ENCODE measurements at places on chromosomes 7 and 10.

- peaks cover 8% of the 10 kb centered on the region for H3K4me1 ChIP-seq
- H3K4me3 ChIP-seq, result no peak overlapping the region
- no peaks in the 10 kb centered on the region for H3K27me3 ChIP-seq
Measured at GRCh38 chr7:47905076-47905920, 43.0 kb downstream of the PKD1L1 start.

DNA sequence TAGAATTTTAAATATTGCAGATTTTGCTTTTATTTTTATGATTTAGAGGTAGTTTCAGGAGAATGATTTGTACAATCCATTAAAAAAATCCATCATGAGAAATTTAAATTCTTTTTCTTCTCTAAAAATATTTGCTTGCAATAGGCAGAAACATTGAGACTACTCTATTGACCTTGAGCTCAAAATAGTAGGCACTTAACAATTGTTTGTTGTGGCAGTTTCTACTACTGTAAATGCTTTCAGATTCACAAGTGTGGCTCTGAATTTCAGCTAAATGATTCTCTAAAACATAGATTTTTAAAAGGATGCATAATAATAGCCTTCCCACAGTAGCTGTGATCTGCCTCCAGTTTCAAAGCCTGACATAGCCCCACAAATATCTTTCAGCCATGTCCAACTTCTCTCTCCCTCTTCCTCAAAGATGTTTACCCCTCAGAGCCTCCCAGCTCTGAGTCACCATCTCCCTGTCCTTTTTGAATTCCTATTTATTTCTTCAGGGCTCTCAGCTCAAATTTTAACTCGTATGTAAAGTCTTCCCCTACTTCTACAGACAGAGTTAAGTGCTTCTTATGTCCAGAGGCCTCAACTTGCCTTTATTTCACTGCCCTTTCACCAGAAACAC is 160.5 kb downstream of the AOAH start:
- peaks cover 8% of the 10 kb centered on the region for H3K4me1 ChIP-seq
- no peak overlapping the region for H3K27ac ChIP-seq
- H3K4me3 ChIP-seq, result no peak overlapping the region
- H3K27me3 ChIP-seq, result no peaks in the 10 kb centered on the region
- no peak for DNase-seq

GRCh38 chr7:105496521-105496920 is 25.6 kb downstream of the PUS7 start:
- H3K4me3 ChIP-seq, result no peak overlapping the region
- peaks cover 17% of the 10 kb centered on the region for H3K36me3 ChIP-seq
- DNase-seq, result no peak
- H3K27ac ChIP-seq, result no peak overlapping the region

DNA sequence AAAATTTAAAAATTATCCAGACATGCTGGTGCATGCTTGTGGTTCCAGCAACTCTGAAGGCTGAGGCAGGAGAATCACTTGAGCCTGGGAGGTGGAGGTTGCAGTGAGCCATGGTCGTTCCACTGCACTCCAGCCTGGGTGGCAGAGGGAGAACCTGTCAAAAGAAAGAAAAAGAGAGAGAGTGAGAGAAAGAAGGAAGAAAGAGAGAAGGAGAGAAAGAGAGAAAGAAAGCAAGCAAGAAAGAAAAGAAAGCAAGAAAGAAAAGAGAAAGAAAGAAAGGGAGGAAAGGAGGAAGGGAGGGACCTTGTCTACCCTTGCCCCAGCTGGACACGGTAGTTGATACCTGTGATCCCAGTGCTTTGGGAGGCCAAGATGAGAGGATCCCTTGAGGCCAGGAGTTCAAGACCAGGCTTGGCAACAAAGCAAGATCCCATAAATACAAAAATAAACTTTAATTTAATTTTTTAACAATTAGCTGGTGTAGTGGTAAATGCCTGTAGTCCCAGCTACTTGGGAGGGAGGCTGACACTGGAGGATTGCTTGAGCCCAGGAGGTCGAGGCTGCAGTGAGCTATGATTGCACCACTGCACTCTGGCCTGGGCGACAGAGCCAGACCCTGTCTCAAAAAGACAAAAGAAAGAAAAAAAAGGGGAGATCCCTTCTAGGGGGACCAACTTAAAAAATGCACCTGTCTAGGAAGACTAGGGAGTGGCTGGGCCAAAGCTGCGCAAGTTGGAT is 9.2 kb downstream of the NYAP1 start:
- H3K27me3 ChIP-seq, result no peaks in the 10 kb centered on the region
- H3K27ac ChIP-seq, result no peak overlapping the region
- H3K36me3 ChIP-seq, result no peaks in the 10 kb centered on the region
- peaks cover 13% of the 10 kb centered on the region for H3K4me1 ChIP-seq
- no peak for DNase-seq
- H3K4me3 ChIP-seq, result peak overlapping the region; percentile 66

- DNase-seq, result no peak
- no peak overlapping the region for H3K27ac ChIP-seq
- no peak overlapping the region for H3K4me3 ChIP-seq
- peaks cover 37% of the 10 kb centered on the region for H3K36me3 ChIP-seq
Measured at GRCh38 chr7:94575646-94576045, 66.0 kb downstream of the CASD1 start.

GRCh38 chr7:31102151-31102972 is 50.3 kb downstream of the ADCYAP1R1 start:
- peaks cover 49% of the 10 kb centered on the region for H3K27me3 ChIP-seq
- no peaks in the 10 kb centered on the region for H3K4me1 ChIP-seq
- no peak for DNase-seq
- no peak overlapping the region for H3K27ac ChIP-seq
- no peaks in the 10 kb centered on the region for H3K36me3 ChIP-seq

DNA sequence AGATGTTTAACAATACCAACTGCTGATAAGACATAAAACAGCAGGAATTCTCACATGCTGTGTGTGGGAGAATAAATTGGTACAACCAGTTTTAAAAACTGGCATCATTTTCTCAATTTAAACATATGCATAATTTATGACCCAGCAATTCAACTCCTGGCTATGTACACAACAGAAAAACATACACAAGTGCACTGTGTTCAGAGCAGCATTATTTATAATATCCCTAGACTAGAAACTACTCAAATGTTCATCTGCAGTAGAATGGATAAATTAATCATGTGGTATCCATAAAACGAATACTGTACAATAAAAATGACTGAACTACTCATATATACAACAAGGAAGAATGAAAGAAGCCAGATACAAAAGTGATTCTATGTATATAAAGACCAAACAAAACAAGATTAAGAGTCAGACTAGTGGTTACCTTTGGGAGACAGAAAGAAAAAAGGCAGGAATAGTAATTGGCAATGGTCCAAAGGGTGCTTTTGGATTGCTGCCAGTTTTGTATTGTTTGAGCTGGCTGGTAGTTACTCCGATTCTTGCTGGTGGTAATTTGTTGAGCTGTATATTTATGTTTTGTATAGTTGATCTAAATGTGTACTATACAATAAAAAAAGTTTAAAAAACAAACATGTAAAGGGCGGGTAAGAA is 306.0 kb downstream of the TFEC start:
- no peak for DNase-seq
- no peak overlapping the region for H3K4me3 ChIP-seq
- no peaks in the 10 kb centered on the region for H3K4me1 ChIP-seq
- no peaks in the 10 kb centered on the region for H3K27me3 ChIP-seq
- no peak overlapping the region for H3K27ac ChIP-seq
- H3K36me3 ChIP-seq, result no peaks in the 10 kb centered on the region

DNA sequence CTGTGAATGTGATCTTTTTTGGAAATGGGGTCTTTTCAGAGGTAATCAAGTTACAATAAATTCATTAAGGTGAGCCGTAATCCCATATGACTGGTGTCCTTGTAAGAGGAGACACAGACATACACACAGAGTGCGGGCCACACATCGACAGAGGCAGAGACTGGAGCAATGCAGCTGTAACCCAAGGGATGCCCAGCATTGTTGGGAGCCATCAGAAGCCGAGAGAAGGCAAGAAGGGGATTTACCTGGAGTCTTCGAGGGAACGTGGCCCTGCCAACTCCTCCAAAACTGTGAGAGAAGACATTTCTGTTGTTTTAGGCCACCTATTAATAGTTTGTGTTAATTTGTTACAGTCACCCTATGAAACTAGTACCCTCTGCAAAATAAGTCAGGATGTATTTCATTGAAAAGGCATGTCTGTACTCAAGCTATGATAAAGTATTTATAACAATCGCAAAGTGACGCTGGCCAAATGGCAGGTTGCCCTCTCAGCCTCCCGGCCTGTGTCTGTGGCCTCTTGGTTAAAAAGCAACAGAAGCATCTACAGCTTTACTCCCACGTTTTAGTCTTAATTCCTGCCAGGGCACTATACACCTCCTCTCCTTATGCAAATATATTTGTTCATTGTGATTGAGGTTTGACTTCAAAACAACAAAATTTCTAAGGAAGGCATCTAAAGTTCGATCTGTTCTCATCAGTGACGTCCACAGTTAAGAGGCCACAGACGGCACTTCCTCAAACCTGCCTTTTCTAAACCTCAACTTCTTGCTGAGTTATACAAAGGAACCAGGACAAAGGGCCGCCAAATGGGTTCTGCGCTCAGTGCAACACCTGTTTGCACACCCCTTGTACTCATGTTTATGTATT is 46.8 kb downstream of the HIPK2 start:
- peak overlapping the region; percentile 19 for H3K4me3 ChIP-seq
- no peaks in the 10 kb centered on the region for H3K27me3 ChIP-seq
- H3K36me3 ChIP-seq, result no peaks in the 10 kb centered on the region
- H3K27ac ChIP-seq, result peak overlapping the region; percentile 91
- DNase-seq, result peak; percentile 80

- H3K27me3 ChIP-seq, result no peaks in the 10 kb centered on the region
- no peak for DNase-seq
- no peaks in the 10 kb centered on the region for H3K36me3 ChIP-seq
Measured at GRCh38 chr10:4804465-4804864, 21.5 kb upstream of the AKR1E2 start.

DNA sequence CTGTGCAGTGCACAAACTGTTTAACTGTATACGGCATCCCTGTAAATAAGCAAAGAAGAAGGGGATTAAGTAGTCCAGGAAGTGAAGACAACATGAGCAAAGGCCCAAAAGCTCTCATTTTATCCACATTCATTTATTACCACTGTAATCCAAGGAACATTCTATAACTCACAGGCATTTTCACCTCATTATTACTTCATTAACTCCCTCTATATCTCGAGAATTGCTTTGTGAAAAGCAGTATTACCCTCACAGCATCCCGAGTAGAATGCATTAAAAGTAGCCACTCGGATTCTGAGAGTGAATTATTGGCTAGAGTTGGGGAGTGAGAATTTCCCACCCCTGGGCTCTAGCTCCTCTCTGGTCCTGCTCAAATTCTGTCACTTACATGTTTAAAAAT is 51.0 kb upstream of the CHCHD3 start:
- H3K27me3 ChIP-seq, result peaks cover 5% of the 10 kb centered on the region
- no peaks in the 10 kb centered on the region for H3K36me3 ChIP-seq
- no peak overlapping the region for H3K4me3 ChIP-seq
- no peak overlapping the region for H3K27ac ChIP-seq

DNA sequence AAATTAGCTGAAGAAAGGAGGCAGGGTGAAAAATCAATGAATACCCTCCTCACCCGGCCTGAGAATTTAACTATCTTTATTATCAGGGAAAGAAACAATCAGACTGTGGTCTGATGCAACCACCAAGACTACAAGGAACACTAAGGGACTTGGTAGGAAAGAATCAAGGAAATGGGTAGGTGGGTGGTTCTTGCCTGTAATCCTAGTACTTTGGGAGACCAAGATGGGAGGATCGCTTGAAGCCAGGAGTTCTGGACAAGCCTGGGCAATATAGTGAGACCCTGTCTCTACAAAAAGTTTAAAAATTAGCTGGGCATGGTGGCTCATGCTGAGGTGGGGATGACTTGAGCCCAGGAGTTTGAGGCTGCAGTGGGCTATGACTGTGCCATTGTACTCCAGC is 12.6 kb downstream of the SMURF1 start:
- H3K4me1 ChIP-seq, result peaks cover 77% of the 10 kb centered on the region
- no peak for DNase-seq
- no peaks in the 10 kb centered on the region for H3K36me3 ChIP-seq
- no peak overlapping the region for H3K27ac ChIP-seq
- no peaks in the 10 kb centered on the region for H3K27me3 ChIP-seq

- H3K27ac ChIP-seq, result peak overlapping the region; percentile 99
- no peak for DNase-seq
- no peaks in the 10 kb centered on the region for H3K36me3 ChIP-seq
- H3K27me3 ChIP-seq, result no peaks in the 10 kb centered on the region
- peaks cover 54% of the 10 kb centered on the region for H3K4me1 ChIP-seq
- H3K4me3 ChIP-seq, result no peak overlapping the region
Measured at GRCh38 chr10:31757386-31757791, 171.2 kb downstream of the ARHGAP12 start.

GRCh38 chr7:18230271-18230670 is 202.6 kb upstream of the PRPS1L1 start:
- H3K4me3 ChIP-seq, result no peak overlapping the region
- DNase-seq, result no peak
- H3K27me3 ChIP-seq, result no peaks in the 10 kb centered on the region
- peaks cover 13% of the 10 kb centered on the region for H3K4me1 ChIP-seq
- no peaks in the 10 kb centered on the region for H3K36me3 ChIP-seq

- no peaks in the 10 kb centered on the region for H3K27me3 ChIP-seq
- H3K4me1 ChIP-seq, result peaks cover 22% of the 10 kb centered on the region
- no peak for DNase-seq
- peak overlapping the region; percentile 91 for H3K27ac ChIP-seq
- peak overlapping the region; percentile 97 for H3K4me3 ChIP-seq
- H3K36me3 ChIP-seq, result peaks cover 23% of the 10 kb centered on the region
Measured at GRCh38 chr10:129467359-129468064, 471 bp downstream of the MGMT start.

GRCh38 chr7:92058040-92058439 is 76.2 kb downstream of the CYP51A1 start:
- peak overlapping the region; percentile 64 for H3K27ac ChIP-seq
- peaks cover 15% of the 10 kb centered on the region for H3K36me3 ChIP-seq
- no peak for DNase-seq
- no peaks in the 10 kb centered on the region for H3K27me3 ChIP-seq
- peaks cover 65% of the 10 kb centered on the region for H3K4me1 ChIP-seq

GRCh38 chr10:97215619-97216260 is 30.0 kb upstream of the SLIT1 start:
- DNase-seq, result no peak
- H3K4me3 ChIP-seq, result no peak overlapping the region
- no peak overlapping the region for H3K27ac ChIP-seq
- H3K36me3 ChIP-seq, result peaks cover 7% of the 10 kb centered on the region
- H3K27me3 ChIP-seq, result no peaks in the 10 kb centered on the region
- H3K4me1 ChIP-seq, result no peaks in the 10 kb centered on the region

GRCh38 chr10:71366690-71367089 is 30.0 kb upstream of the CDH23 start:
- H3K36me3 ChIP-seq, result peaks cover 13% of the 10 kb centered on the region
- no peak overlapping the region for H3K4me3 ChIP-seq
- no peak for DNase-seq
- peaks cover 22% of the 10 kb centered on the region for H3K27me3 ChIP-seq
